ENCODE measurements at places on chromosomes 1 and 21.

DNA sequence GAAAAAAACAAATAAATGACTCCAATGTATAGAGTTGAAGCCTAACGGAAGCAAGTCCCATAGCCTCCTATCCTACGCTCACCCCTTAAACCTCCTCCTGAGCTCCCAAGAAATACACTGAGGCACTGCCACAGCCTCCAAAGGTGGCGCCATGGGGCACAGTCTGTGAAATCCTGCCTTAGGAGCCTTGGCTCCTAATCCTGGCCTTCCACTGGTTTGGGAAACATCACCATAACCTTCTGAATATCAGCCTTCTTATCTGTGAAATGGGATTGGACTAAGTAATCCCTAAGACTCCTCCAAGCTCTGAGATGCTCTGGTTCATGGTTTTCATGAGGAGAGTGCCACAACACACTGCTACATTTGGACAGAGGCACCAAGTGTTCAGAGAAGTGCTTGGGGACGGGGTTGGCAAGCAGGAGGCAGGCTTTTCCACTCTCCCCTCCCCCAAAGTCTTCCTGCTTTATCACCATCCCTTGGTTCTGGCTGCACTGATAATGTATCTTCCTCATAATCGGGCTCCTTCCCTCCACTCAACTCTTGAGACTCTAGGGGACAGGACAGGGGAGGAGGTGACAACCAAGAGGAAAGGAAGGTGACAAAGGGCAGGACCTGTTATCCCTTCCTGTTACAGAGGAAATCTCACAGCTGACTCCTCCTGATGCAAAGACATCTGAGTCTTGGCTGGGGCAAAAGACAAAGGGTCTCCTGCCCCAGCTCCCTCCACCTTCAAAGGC is 2.7 kb downstream of the SLAMF7 start:
- DNase-seq = no peak

GRCh38 chr21:22174746-22175145 is 1176.5 kb downstream of the NCAM2 start:
- no peak for DNase-seq

DNA sequence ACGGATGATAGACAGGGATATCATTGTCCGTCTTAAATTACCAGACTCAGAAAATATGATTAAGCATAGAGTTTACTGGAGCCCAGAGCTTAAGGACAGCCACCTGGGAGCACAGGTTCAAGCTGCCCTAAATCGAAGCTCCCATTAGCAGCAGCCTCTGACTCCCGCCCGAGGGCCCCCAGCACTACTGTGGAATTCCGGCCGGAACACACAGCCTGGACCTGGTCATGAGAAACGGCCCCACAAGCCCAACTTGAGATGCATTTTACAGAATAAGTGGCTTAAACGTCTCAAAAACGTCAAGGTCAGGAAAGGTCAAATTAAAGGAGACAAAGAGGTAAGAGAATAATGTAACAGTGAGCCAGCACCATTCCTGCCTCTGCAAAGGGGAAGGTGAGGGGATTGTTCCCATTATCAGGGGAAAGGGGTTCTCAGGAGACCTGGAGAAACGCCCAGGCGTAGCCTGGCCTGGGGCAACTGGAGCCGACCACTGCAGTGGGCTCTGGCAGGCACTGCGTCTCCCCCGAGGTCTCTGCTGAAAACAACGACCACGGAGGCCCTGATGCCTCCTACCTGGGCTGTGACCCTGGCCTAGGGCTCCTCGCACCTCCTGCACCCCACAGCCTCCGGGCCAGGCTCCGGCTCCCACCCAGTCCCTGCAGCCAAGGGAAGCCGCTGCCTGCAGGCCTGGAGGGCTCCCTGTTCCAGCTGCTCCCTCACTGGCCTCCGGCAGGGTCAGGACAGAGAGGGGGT is 11.5 kb upstream of the COL6A1 start:
- no peak for DNase-seq

DNA sequence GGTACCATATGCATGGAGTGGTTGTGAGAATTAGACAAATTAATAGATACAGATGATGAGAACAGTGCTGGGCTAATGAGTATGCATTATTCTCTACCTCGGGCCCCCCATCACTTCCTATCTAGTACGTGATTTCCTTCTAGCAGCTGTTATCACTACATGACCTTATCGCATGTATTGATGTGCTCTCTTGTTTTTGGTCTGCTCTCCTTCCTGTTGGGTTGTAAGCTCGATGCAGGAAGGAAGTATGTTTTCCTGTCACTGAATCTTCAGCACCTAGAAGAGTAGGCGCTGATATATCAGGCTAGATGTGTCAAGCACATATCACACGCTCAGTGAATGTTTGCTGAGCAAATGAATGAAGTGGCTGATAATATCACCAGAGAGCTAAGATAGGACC is 43.9 kb upstream of the IFNAR2 start:
- no peak for DNase-seq

DNA sequence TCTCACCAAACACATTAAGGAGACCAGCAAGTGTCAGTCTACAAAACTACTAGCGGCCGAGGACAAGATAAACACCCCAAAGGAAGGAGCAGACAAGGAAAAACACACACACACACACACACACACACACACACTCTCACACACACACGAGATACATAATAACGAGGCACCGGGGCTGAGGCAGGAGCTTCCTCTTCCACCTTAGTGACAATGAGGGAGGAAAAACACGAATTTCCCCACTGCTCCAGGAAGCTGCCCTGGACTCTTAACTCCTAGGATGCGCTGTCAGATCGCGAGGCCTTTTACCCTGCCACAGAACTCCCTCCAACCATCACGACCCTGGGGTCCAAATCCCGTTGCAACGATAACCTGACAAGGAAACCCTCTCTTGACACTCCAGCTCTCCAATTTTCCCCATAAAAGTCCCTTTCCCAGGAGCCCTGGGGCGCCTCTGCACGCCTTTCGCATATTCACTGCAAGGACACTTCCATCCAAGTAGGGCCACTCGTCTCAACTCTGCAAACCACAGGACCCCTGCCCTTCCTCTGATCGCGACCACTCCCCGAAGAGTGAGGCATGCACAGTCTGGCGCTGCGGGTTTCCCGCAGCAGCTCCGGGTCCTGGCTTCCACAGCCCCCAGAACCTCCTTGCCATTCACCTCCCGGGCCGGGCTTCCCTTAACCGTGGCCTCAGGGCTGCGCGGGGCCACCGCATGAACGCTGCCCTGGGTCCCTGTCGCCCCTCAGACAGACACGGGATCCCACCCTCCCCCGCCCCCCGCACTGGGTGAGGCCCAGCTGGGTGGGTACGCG is 581 bp downstream of the ETV3 start:
- no peak for DNase-seq

- no peak for DNase-seq
Measured at GRCh38 chr1:221105578-221105977, 226.3 kb downstream of the HLX start.

DNA sequence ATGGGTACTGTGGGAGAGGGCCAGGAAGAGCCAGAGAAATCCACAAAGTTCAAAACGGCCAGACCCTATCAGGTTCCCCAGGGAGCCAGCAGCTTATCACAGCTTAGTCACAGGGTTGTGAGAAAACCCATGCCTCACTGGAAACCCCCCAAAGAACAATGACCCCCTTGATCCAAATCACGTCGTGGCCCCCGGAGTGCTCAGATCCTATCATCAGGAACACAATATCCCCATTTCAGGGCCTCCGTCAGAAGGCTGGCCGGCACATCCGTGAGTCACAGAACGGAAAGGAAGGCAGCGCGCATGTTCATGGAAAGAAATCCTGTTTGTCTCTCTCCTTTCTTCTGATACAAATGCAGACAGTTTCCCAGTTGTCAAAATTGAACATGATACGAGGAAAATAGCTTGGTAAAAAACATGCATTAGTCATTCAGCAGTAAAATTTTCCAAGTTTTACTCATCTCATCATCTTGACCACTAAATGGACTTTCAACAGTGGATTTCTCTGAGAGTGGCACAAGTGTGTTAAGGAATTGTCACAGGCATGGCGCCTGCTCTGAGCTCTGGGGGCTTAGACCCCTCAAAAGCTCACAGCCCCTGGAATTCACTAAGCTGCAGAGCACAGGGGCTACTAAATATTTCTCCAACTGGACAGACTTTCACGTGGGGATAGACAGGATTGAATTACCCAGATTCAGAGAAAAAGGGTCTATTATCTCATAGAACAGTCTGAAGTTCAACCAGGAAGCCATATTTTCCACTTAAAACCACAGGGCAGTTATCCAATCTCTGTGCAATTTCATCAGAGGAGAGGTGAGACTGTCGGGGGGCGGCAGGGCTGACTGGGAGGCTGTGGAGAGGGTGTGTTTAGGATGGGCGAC is 124.8 kb downstream of the RIPK4 start:
- DNase-seq = no peak

- peak; percentile 69 for DNase-seq
Measured at GRCh38 chr1:29579821-29580425, 343.6 kb downstream of the PTPRU start.

DNA sequence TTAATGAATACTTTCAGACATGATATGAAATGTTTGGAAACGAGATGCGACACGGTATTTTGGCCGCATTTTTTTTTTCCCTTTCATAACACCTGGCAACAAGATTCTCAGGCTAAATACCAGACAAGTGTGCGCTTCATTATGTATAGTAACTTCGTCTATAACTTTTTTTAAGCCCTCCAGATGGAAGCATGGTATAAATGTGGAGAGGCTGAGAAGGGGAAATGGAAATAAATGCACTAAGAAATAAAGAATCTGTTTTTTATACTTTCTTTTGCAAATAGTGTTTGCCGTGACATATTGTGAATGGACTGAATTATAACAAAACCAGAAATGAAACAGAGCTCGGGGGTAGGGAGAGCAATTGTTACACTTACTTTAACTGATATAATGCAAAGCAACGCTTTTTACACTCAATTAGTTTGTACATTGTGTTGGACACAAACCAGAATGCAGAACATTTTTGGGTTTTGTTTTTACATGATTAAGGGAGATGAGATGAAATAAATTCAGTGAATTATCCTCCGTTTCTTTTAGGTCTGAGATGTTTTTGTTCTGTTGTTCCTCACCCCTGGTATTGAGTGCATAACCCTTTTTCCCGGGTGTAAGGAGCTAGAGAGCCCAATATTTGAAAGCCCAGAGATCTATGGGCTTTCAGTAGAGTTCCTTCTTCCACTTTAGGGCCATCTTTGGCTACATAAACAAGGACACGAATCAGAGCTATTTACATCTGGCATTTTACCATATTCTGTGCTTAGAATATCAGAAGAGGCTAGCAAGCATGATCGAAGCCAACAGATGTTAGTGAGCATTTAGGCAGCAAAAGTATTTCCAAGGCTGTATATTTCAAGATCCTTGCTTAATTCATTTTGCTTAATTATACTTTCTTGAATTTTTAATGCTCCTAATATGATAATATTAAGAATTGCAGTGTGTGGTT is 478.0 kb downstream of the CAMTA1 start:
- peak; percentile 21 for DNase-seq

DNA sequence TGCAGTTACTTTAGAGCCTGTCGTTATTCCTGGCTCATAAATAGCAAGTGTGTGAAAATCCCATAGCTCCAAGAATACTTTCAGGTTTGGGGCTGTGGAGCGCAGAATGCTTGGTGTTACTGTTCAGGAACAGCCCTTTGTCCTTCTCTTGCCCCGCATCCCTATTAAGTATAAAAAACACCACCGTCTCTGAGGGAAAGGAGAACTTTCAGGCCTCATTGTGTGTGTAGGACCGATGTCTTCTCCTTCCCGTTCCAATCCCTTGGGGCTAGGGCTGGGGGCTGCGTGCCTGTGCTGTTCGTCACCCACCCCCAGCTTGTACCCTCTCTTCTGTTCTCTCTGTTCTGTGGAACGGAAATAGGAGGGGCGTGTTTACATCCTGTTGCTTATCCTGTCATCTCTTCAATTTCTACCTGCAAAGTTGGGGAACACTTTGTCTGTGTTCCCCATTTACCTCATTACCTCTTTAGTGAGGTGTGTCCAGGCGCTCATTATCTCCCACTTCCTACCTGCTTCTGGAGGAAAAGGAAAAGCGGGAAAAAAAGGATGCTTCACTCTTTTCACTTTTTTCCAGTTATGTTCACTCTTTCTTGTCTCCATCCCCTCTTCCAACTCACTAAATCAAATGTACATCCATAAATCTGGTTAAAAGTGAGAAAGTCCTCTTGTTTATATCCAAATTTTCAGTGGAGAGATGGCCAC is 788 bp upstream of the TXNIP start:
- DNase-seq = peak; percentile 67

Data from NCI-H2171 treated with DMSO at 0.1 percent for 48 hours (cell line).